ENCODE measurements at places on chromosomes 7 and 10.

GRCh38 chr7:70037171-70037933 is 439.1 kb downstream of the AUTS2 start:
- DNase-seq, result no peak

DNA sequence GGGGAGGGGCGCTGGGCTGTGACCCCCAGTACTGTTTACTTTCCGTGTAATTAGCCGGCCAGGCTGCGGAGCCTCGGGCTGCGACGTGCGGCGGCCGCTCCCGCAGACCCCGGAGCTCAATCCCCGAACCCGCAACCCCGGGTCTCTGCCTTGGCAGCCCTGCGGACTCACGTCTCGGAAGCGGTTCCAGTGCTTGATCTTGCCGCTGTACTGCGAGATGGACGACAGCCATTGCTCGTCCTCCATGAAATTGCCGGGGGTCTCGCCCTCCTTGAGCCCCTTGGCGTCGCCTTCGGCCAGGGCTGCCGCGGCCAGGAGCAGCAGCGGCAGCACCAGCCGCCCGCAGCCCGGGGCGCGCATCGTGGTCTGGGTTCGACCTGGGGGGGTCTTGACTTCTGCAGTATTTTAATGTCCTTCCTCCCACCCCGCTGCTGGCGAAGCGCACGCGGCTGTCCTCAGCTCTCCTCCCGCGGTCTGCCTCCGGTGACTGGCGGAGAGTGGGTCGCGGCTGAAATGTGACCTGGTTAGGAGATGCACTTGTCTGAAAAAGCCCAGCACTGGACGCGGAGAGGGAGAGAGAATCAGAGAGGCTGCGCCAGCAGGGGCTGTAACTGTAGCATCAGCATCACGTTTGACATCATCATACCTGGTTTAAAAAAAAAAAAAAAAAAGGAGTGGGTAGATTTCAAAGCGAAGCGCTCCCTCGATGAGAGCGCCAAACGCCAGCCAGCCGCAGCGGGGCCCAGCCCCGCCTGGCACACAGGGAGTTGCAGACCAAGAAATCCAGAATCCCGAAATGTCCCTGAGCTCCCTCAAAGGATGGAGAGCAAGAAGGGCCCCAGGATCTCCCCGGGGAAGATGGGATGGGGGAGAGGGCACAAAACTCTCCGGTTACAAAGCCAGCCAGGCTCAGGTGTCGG is at the start of gene SPOCK2:
Gene SPOCK2 (minus strand): TSS at position 583 of the 920 bp plus-strand sequence. CDS start 223 bp downstream, at position 360.
- DNase-seq, result no peak

DNA sequence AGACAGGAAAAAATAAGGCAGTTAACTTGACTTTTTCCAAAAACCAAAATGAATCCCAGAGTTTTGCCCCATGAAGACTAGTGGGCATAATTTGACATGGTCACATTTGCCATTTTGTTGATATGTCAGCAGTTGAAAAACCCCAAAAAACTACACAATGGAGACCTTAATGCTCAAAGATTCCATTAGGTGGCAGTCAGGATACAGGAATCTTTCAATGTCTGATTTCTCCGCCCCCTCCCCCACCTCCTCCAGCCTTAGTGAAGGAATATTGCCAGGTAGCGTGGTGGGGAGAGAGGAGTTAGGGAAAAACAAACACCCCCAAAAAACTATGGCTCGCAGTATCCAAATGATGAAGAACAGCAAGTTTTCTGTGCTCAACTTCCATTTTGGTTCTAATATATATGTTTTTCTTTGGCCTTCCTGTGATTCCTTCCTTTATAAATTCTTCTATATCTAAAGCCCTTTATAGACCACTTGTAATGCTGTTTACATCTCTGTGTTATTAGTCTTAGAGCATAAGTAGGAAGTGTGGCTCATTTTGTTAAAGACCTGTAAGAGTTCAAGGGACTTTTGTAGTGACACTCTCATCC is 6.7 kb upstream of the SMNDC1 start:
- peak; percentile 38 for DNase-seq

- DNase-seq, result no peak
Measured at GRCh38 chr10:33155720-33156638, 178.5 kb downstream of the NRP1 start.

- no peak for DNase-seq
Measured at GRCh38 chr7:57342954-57343353, 107.0 kb upstream of the ZNF716 start.

DNA sequence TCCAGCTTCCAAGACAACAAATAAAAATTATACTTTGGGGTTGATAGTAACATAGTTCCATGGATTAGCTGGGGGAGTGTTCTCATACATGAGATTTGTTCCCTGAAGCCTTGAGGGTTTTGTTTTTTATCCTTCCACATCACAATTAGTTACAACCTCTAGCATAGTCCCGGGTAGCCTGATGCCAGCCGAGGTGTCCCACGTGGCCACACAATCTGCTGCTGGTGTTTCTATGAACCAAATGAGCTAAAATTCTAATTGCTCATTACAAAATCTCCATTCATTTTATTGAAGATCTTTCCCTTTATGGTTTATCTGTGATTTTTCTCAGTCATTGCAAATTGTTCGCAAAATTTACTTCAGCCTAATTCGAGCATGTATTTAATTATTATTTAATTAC is 84.7 kb downstream of the CACNA2D1 start:
- DNase-seq, result no peak

DNA sequence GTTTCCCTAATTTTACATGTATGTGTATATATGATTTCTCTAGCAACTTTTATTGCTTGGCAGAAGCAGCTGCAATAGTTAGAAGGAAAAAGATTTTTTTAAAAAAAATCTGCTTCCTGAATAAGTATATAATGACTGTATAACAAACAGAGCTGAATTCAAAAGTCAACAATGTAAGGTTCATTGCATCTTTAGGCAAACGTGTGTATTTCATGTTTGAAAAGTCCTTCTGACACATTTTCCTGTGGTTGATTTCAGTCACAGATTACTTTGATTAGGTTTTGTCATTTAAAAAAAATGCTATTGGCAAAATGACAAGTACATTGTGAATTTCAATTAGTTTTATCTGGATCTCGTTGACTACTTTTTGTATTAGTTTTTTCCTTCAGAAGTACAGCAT is 231.0 kb downstream of the CSTF2T start:
- DNase-seq, result no peak

DNA sequence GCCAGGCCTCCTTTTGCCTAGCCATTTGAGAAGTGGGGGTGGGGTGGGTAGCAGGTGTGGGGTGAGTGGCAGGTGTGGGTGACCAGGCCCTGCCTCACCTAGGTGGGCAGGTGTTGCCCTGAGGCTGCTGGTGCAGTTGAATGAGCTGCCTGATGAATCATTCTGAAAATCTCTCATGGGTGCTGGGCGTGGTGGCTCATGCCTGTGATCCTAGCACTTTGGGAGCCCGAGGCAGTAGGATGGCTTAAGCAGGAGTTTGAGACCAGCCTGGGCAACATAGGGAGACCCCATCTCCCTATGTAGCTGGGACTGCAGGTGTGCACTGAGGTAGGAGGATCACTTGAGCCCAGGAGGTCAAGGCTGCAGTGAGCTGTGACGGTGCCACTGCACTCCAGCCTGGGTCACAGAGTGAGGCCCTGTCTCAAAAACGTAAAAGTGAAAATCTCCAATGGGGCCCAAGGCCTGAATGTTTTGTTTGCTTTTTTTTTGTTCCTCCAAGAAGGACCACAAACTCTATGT is 17.7 kb downstream of the TSPAN14 start:
- DNase-seq, result no peak

- DNase-seq, result no peak
Measured at GRCh38 chr10:4850397-4850796, 24.4 kb downstream of the AKR1E2 start.

GRCh38 chr10:132691711-132692153 is 94.2 kb downstream of the NKX6-2 start:
- DNase-seq, result no peak

GRCh38 chr7:128874140-128875031 is 11.7 kb downstream of the ATP6V1F start:
- DNase-seq, result no peak

GRCh38 chr10:59857049-59857448 is 49.3 kb downstream of the CCDC6 start:
- DNase-seq, result no peak

- no peak for DNase-seq
Measured at GRCh38 chr10:78038105-78038504, 4.4 kb downstream of the RPS24 start.

GRCh38 chr7:20220921-20221547 is 3.9 kb upstream of the MACC1 start:
- DNase-seq, result peak; percentile 55

GRCh38 chr7:20737840-20738448 is 48.7 kb downstream of the SP8 start:
- DNase-seq, result no peak

DNA sequence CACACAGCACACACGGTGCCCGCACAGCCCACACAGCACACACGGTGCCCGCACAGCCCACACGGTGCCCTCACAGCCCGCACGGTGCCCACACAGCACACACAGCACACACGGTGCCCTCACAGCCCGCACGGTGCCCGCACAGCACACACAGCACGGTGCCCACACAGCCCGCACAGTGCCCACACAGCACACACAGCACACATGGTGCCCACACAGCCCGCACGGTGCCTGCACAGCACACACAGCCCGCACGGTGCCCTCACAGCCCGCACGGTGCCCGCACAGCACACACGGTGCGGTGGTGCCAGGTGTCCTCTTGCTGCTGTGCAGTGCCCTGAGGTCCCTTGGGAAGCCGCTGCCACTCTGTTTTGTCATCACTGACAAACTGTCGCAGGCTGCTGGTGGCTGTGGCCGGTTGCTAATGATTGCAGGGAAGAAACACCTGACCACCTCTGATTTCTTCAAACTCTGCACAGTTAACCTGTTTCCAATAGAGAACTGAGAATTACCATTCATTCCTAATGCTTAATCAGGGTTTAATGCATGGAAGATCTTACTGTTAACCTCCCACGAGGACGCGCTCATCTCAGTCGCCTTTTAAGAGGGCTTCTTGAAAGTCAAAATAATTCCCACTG is 66.9 kb downstream of the GLRX3 start:
- DNase-seq, result no peak

- DNase-seq, result no peak
Measured at GRCh38 chr7:46682836-46683624, 762.0 kb upstream of the IGFBP3 start.

- DNase-seq, result no peak
Measured at GRCh38 chr10:47420305-47421056, 36.4 kb upstream of the ZNF488 start.

- DNase-seq, result no peak
Measured at GRCh38 chr10:112816033-112816430, 134.0 kb upstream of the TCF7L2 start.

GRCh38 chr10:11434324-11434723 is 177.1 kb downstream of the USP6NL start:
- DNase-seq, result no peak

GRCh38 chr7:74084722-74085578 is 1.3 kb downstream of the LIMK1 start:
- DNase-seq, result no peak

DNA sequence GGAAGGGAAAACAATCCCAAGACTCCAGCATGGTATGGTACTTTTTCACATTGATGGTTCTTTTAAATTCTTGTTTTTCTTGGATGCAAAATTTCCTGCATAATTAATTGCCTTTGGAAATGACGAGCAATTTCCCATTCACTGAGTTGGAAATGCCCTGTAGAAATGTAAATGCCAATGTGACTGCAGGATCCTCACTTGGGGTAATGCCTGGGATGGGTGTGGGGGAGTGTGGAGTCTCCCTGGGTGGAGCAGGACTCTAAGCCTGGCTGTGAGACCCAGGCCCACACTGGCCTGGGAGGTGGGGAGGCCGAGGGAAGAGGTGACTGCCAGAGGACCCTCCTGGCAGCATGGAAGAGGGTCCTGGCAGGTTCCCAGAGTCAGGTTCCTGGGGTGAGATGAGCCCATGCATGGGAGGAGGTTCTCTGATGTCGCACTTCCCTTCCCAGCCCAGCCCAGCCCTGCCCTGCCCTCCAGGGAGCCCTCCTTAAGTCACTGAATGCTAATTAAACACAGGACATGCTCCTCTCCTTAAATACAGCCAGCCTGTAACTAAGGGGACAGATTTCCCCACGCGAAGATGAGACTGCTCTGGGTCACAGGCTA is 157.9 kb downstream of the GFRA1 start:
- DNase-seq, result no peak

DNA sequence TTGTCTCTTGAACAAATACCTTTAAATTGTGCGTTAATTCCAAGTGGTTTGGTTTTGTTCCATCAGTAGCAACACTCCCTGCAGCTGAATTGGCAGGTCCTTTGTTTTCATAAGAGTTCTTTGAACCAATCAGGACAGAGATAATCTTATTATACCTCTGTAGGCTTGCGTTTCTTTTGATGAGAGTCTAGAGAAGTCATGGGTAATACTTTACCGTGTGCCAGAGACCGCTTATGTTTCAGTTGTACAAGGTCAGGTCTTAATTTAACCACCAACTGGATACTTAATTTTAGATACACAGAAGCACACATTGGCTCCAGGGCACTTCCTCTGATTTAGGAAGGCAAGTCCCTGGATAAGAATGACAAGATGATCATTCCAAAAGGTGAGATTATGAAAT is at the start of gene ASB15:
Gene ASB15 (plus strand): TSS at position 292 of the 400 bp plus-strand sequence. CDS start 12,682 bp downstream, outside the sequence.
- no peak for DNase-seq

Data from HL-60 (cell line).